NCI-H187 treated with DMSO at 0.1 percent for 48 hours (cell line): ENCODE measurements at places on chromosomes 7 and 10.

- no peak for DNase-seq
Observed at GRCh38 chr10:110883924-110884323, 12.2 kb downstream of the PDCD4 start.

DNA sequence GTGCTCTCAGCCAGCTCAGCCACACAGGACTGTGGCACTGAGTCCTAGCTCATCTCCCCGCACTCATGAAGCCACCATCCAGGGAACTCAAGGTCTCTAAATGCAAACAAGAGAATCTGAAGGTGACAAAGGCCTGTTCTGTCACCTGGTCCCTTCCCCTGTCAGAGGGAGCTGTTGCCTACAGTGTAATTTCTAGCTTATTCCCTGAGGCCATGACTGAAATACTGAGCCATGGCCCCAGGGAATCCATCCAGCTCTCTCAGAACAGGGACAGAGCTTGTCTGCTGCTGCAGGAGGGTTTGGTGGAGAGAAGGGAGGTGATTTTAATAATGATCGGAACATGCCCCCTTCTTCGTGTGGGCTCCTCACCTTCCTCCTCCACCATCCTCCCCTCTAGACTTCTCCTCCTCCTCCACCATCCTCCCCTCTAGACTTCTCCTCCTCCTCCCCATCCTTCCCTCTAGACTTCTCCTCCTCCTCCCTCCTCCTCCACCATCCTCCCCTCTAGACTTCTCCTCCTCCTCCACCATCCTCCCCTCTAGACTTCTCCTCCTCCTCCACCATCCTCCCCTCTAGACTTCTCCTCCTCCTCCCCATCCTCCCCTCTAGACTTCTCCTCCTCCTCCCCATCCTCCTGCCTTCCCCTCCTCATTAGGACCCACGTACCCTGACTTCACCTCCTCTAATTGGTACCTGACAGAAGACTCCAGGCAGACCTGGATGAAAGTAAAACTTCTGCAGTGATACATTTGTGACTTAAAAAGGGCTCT is 338.0 kb upstream of the MKI67 start:
- DNase-seq, result peak; percentile 66

DNA sequence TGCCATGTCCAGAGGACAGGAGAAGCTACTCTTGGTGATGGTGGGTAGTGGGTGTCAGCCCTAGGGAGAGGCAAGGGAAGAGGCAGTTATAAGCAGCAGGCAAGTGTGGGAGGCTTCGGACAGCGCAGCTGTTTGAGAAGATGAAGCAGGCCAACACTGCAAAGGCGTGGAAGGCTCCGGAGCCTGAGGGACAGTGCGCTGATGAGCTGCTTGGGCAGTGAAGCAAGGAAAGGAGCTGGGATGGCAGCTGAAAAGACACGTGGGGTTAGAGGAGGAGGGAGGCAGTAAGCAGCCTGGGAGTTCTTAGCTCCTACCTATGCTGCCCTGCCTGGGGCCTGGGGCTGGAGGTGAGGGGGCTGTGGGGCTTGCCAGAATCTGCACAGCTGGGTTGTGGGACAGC is 50.1 kb upstream of the CRTAC1 start:
- DNase-seq, result no peak

- no peak for DNase-seq
Observed at GRCh38 chr7:129147731-129148130, 3.2 kb downstream of the TSPAN33 start.

- no peak for DNase-seq
Observed at GRCh38 chr7:106176414-106177299, 64.5 kb upstream of the SYPL1 start.

- DNase-seq, result no peak
Observed at GRCh38 chr10:60171436-60172013, 218.2 kb downstream of the ANK3 start.

GRCh38 chr7:125090596-125090995 is 161.0 kb upstream of the POT1 start:
- DNase-seq, result no peak

GRCh38 chr7:134375206-134375605 is 58.5 kb upstream of the SLC35B4 start:
- no peak for DNase-seq

GRCh38 chr7:94973844-94974243 is 66.5 kb downstream of the PPP1R9A start:
- DNase-seq, result no peak

GRCh38 chr10:43390759-43391158 is 18.2 kb downstream of the HNRNPF start:
- no peak for DNase-seq

DNA sequence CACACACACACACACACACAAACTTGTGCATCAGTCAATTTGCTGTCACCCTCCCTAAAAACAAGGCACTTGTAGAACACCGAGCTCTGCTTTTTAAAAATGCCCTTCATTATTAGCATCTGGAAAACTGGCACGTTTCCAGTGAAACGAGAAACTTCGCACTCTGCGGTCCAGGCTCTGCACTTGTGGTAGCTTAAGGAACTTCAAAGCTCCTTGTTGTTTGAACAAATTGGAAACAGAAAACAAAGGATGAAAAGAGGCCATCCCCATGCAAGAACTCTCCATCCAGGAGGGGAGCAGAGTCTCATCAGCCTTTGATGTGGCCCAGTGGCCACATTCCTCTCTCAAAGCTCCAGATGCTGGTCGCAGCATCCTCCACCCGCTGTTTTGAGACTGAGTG is 105.1 kb downstream of the C10orf90 start:
- no peak for DNase-seq
